ENCODE measurements at places on chromosomes 12 and 14.

GRCh38 chr14:58898655-58899316 is 261.0 kb downstream of the DACT1 start:
- no peak for DNase-seq

DNA sequence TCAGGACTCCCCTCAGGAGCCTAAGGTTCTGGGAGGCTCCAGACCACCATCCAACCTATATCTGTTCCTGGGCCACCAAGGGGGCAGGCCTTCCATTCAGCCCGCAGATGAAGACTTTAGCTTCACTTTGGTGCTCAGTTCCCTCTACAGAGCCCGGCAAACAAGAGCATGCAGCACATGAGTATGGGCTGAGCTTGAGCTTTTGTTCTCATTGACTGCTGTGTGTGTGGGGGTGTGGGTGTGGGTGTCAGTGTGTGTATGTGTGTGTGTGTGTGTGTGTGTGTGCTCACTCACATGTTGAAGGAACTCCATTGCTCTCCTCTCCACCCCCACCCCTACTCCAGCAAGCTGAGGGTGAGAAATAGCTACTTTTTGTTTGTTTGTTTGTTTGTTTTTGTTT is 219.1 kb downstream of the ZFP36L1 start:
- no peak for DNase-seq

DNA sequence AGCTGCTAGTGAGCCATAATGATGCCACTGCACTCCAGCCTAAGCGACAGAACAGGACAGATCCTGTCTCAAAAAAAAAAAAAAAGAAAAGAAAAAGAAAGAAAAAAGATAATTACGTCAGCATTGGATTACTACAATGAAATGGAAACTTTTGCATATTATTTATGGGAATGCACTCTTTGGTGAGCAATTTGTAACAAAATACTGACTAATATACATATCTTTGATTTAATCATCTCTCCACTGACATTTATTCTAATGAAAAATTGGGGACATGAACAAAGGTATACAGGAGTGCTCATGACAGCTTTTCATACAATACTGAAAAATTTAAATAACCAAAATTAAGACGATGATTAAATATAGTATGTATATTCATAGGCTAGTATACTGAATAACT is 27.9 kb upstream of the HECTD1 start:
- DNase-seq = no peak

- no peak for DNase-seq
Observed at GRCh38 chr12:20434996-20435395, 66.7 kb downstream of the PDE3A start.

DNA sequence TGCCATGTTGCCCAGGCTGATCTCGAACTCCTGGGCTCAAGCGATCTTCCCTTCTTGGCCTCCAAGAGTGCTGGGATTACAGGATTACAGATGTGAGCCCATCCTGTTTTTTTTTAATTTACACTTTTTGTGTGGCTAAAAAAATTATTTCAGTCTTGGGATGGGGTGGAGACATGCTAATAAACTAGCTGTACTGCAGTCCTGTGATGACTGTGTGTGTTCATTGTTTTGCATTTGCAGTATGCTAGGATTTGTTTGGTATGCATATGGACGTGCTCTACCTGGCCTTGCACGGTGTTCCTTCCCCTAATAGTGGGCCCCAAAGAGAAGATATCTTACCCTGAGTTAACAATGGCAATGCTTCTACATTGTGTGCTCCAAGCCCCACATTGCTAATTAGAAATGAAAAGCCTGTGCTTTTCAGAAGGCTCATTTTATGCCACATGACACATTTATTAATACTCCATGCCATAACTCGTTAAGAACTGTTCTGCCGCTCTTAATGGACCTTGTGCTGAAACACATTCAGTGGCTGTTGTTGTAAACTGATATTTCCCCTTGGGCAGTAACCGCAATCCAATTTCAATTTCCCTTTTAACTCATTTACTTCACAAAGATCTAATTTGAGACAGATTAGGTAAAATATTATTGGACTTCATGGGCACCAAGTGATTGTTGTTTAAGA is 86.4 kb downstream of the SCN8A start:
- no peak for DNase-seq

DNA sequence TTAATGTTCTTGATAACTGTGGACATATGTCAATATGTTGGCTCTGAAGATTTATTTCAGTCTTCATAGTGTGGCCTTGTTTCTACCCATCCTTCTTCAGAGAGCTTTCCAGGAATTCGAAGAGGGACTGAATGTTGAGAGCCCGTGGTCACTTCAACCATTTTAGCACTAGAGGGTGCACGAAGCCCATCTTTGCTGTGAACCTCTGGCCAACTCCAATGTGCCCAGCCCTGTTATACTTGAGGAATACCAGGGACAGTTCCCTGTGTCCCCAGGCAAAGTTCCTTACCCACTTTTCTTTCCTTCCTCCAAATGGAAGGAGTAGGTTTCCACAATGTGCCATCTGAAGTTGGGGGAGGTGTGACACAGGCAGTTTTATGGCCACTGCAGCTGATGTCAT is 603.5 kb downstream of the RPL10L start:
- DNase-seq = no peak

DNA sequence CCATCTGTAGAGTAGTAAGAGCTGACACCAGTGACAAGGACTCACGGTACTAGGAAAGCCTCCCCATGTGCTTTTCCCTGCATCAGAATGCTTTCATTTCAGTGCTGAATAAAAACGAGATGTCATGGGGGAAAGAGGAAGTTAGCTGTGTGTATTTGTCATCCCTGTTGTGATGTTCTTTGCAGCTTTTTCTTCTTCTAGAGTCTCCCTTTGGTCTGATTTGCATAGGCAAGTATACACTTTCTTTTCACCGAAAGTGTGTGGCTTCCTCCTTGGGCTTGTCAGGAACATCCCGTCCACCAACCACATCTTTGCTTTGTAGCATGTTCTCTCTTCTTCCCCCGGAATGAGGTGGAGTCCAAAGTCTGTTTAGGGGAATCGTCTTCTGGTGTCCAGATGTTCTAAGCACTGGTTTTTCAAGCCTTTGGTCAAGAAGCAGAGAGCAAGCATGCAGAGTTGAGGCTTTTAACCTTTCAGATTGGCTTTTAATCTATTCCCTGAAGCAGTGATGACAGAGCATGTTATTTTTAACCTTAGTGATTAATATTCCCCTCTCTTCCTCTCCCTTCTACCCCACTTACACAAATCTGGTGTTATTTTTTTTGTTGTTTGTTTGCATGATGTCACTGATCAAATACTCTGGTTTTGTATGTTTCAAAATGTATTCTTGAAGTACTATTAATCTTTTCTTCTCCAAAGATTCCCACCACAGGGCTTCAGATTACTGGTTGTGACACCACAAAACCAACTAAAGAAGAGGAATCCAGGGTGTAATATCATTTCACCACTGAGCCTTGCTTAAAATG is 163.4 kb downstream of the SAMD4A start:
- DNase-seq = no peak

DNA sequence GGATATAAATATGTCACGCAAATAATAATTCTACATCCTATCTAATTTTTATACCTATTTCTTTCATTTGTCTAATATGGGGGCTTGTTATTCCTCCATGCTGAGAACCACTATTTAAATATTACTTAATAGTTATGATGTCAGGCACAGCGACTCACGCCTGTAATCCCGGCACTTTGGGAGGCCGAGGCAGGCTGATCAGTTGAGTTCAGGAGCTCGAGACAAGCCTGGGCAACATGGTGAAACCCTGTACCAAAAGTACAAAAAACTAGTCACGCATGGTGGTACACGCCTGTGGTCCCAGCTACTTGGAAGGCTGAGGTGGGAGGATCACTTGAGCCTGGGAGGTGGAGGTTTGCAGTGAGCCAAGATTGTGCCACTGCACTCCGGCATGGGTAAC is 45.2 kb downstream of the GXYLT1 start:
- DNase-seq = no peak

Data from Jurkat, Clone E6-1 (cell line).